Thoracic aorta endothelial cell (primary cell): ENCODE measurements at places on chromosomes 11 and 22. TPM values are rescaled to one million over a fixed set of nuclear protein-coding genes. Genes with fewer than 3 reads are reported as not detected.

Gene VWCE
- 3.8 and 6.4 TPM in 2 replicates for total RNA-seq

Gene POU2AF2
- not detected in 2 replicates for total RNA-seq

Gene KBTBD4
- total RNA-seq: 21.4 and 27.5 TPM in 2 replicates

Gene OR51B4
- not detected in 2 replicates for total RNA-seq

Gene SERPING1
- 0.14 TPM in 1 of 2 replicates, not detected in the other for total RNA-seq

Gene TPBGL
- 0.07 TPM in 1 of 2 replicates, not detected in the other for total RNA-seq

Gene PLEKHB1
- 0.79 TPM in 1 of 2 replicates, not detected in the other for total RNA-seq

Gene LAYN
- 2.5 and 6.5 TPM in 2 replicates for total RNA-seq

Gene DEFB131B
- not detected in 2 replicates for total RNA-seq

Gene ISX
- total RNA-seq: not detected in 2 replicates

Gene KCNK4
- 0.07 TPM in 1 of 2 replicates, not detected in the other for total RNA-seq

Gene SLC29A2
- total RNA-seq: 0.27 and 1.0 TPM in 2 replicates

Gene TLCD5
- total RNA-seq: 8.8 and 9.0 TPM in 2 replicates

Gene GNG3
- total RNA-seq: not detected in 2 replicates

Gene ANO3
- total RNA-seq: not detected in 2 replicates

Gene ROM1
- total RNA-seq: 3.7 and 5.1 TPM in 2 replicates

Gene ADM2
- 0.36 and 0.40 TPM in 2 replicates for total RNA-seq

Gene TANGO2
- 32.3 and 35.0 TPM in 2 replicates for total RNA-seq

Gene RFPL3
- not detected in 2 replicates for total RNA-seq

Gene BMAL1
- total RNA-seq: 11.8 and 14.8 TPM in 2 replicates

Gene CD3E
- not detected in 2 replicates for total RNA-seq

Gene CREBZF
- 44.6 and 46.1 TPM in 2 replicates for total RNA-seq
